AG08395 (cell line): ENCODE measurements at places on chromosomes 1 and 21.

DNA sequence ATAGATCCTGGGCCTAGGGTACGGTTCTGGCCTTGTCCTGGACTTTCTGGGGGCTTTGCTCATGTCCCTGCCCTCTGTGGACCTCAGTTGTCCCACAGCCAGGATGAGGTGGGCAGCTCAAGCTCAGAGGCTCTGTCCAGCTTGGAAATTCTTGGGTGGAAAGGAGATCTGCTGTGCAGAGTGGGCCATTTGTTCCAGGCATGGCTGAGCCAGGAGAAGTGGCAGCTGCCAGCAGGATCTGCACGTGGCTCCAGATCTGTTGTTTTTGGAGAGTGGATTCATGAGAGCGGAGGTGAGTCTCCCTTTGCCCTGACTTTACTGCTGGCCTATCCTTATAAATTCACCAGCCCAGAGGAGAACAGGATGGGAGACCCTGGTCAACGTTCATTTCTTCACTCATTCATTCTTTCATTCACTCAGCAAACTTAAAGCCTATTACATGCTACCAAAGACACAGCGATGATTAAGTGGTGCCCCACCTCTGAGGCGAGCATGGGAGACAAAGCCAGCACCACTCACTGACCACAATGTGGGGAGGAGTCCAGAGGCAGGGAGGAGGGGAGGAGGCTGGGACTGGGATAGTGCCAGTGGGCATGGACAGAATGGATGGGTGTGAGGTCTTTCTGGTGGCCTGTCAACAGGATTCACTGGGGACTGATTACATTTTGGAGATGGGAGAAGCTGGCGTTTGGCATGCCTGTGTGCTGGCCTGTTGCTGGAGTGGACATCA lies 205.1 kb downstream of the TRABD2B start:
- DNase-seq, result no peak

DNA sequence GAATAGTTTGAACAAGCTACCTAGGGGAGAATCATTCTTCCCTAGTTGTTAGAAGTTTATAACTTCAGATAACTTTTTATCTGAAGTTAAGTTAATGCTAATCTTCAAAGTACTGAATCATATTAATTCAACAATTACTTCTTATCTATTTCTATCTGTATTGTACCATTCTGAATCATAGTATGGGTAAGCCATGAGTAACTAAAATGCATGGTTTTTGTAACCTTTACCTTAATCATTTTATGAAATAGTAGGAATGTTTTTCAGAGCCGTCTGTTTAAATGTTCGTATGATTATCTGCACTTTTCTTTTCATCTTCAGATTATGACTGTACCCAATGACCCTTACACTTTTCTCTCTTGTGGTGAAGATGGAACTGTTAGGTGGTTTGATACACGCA lies 50.3 kb upstream of the MPC2 start:
- no peak for DNase-seq

DNA sequence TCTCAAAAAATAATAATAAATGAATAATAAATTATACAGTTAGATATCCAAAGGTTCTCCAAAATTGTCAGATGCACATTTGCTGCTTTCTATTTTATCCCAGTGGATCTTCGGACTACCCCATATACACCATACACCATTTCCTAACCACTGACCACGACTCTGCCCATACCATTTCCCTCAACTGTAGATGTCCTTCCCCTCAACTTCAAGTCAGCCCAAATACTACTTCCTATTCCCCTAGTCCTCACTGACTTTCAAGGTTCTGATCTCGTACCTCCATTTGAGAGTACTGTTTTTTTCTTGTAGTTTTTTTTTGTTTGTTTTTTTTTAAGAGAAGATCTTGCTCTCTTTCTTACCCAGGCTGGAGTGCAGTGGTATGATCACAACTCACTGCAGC lies 19.6 kb downstream of the EIF4G3 start:
- DNase-seq, result no peak

DNA sequence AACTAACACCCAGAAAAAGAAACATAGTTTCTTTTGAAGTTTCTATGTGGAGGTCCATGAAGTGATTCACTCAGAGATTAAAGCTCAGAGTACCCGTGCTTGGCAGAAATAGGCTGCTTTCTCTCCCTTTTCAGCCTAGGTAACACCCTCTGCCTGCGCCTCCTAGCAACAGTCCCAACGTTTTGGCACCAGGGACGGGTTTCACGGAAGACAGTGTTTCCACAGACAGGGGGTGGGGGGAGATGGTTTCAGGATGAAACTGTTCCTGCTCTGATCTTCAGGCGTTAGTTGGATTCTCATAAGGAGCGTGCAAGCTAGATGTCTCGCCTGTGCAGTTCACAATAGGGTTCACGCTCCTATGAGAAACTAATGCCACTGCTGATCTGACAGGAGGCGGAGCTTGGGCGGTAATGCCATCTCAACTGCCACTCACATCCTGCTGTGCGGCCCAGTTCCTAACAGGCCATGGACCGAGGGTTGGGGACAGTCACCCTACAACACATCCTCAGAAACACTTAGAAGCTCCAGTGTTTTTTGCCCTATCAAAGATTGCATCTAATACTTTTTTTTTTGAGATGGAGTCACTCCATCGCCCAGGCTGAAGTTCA lies 53.2 kb downstream of the CHML start:
- DNase-seq, result no peak

DNA sequence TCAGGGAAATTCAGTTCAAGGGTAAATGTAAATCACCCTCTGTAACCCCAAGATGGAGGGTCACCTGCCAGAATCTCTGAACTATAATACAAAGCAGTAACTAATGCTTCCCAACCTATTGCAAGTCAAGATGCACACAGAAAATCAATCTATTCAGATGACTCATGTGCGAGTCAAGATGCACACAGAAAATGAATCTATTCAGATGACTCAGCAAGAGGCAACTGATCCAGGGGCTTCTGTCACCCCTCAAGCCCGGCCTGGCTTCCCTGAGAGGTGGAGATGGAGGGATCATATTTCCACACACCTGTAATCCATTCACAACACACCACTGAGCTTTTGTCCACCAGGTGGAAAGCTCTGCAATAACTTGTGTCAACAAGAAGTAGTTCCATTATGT lies 17.4 kb upstream of the HIVEP3 start:
- DNase-seq, result peak; percentile 17

- no peak for DNase-seq
Measured at GRCh38 chr1:93235261-93235660, 54.7 kb downstream of the CCDC18 start.

GRCh38 chr1:224447251-224447650 lies 12.7 kb upstream of the WDR26 start:
- DNase-seq, result peak; percentile 62

DNA sequence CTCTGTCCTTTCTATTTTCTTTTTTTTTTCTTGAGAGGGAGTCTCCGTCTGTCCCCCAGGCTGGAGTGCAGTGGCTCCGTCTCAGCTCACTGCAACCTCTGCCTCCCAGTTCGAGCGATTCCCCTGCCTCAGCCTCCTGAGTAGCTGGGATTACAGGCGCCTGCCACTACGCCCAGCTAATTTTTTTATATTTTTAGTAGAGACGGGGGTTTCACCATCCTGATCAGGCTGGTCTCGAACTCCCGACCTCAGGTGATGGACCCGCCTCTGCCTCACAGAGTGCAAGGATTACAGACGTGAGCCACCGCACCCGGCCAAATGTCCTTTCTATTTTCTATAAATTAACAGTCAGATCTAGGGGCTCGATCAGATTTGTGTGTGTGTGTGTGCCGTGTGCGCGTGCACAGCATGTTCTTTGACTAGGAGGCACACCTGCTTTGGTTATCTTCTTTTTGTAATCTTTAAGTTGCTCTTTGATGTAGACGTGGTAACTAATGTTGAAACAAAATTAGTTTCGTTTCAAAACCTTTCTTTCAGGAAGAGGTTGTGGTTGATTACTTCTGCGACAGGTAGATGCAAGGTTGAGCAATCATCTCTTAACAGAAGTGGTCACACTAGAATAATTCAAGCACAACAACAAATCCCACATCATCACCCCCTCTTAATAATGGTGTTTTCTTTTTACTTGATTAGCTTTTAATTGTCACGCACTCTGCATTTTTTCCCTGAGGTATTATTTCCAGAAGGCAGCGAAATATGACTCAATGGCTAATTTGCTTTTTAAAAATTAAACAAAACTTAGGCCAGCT lies 779 bp upstream of the DEGS1 start:
- DNase-seq, result no peak

DNA sequence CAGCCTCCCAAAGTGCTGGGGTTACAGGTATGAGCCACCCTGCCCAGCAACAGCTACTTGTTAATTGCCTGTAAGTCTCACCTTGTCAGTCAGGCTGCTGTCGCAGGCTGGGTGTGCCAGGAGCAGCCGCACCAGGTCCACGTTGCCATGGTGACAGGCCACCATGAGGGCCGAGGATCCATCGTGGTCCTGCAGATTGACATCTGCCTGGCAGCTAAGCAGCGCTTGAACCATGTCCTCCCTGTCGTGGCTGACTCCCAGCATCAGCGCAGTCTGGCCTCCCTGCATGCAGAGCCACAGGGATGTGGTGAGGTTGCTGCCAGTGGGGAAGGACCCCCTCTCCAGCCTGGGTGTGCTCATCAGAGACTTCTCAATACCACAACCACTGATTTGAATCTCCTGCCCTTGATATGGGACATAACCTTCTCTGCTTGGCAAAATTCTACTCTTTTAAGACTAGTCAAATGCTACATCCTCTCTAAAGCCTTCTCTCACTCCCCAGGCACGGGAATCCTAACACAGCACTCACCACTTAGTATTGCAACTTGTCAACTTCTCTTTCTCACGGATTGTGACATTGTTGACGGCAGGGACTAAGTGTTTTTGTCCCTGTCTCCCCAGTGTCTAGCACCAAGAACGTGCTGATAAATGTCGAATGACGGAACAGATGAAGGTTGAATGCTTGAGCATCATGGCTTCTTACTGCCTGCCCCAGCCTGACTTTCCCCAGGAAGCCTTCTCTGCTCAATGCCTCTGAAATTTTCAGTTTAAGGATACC lies 52.9 kb downstream of the L1TD1 start:
- no peak for DNase-seq

GRCh38 chr1:167122568-167122967 lies 28.7 kb downstream of the STYXL2 start:
- DNase-seq, result no peak

DNA sequence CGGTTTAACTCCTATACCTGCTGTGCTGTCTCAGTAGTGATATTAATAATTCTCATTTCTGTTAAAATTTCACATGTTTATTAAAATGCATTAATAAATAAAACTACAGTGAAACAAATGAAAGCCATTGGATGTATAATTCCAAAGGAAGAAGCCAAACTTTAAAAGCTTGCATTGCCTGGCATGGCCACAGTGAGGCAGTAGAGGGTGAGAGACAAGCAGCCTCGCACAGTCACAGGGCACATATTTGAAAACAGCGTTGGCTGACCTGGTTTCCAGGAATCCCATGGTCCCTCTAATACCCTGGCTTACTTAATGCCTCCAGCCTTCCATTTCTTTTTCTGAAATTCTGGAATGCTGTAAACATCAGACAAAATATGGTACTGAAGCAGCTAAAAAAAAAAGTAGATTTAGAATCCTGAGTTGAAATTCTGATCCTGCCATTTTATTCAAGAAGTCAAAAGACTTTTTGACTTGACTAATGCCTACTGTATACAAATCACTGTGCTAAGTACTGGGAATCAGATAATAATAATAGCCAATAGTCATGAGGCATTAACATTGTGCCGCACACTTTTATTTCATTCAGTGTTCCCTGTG lies 6.7 kb upstream of the RNASEL start:
- DNase-seq, result peak; percentile 64

GRCh38 chr21:37642493-37642892 lies 273.8 kb downstream of the KCNJ6 start:
- DNase-seq, result no peak

DNA sequence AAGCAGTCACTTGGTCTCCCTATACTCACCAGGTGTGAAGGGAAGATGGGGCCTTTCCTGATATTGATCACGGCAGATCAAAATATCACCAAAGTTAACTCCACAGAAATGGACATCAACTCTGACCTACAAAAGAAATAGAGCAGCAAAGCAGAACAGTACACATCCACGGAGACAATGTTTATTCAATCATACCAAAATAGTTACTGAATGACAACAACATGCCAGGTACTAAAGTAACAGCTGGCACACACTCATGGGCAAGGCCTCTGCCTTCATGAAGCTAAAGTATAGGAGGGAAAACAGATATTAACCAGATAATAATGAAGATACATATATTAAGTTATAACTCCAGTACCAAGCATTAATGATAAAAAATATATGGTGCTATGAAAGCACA lies 59.2 kb upstream of the RASAL2 start:
- DNase-seq, result no peak

DNA sequence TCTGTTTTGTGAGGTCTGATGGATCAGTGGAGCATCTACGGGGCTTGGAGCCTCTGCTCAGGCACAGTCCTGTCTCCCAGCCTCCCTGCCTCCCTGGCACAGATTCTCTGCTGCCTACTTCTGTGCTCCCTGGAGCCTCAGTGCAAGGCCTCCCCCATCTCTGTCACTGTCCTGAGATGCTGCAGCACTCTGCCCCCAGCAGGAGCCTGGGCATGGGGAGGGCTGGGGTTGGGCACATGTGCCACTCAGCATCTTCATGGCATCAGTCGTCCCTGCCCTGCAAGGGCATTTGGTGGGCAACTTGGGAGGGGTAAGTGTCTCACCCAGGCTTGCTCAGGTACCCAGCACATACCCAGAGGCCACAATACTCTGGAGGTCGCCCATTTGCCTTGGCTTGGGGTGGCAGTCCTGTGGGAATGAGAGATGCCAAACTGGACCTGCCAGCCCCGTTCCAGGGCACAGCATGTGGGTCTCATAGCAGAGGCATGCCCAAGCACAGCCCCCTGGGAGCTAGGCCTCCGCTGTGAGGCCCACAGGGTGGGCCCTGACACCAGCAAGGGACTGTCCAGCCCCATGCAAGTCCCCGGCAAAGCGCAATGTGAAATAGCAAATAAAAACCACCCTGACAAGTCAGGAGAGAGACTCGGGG lies 28.7 kb downstream of the PADI3 start:
- DNase-seq, result no peak

DNA sequence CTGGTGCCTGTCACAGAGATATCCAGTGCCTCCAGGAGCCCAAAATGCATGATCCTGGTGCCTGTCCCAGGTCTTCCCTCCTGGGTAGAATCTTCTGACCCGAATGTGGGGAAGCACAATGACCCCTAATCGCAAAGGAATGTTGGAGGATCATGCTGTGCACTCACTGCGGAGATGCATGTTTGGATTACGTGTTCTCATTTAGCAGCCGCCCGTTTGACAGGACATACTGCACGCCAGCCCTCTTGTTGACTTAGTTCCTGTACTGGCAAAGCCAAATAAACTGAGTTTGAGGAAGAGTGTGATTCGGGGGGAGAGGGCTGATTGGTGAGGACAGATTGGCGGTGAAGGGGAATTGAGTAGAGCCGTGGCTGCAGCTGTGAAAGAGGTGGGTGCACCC lies 85.9 kb upstream of the SIM2 start:
- no peak for DNase-seq
